ENCODE measurements at places on chromosomes 2 and 18. TPM values are rescaled to one million over a fixed set of nuclear protein-coding genes. Genes with fewer than 3 reads are reported as not detected.

DNA sequence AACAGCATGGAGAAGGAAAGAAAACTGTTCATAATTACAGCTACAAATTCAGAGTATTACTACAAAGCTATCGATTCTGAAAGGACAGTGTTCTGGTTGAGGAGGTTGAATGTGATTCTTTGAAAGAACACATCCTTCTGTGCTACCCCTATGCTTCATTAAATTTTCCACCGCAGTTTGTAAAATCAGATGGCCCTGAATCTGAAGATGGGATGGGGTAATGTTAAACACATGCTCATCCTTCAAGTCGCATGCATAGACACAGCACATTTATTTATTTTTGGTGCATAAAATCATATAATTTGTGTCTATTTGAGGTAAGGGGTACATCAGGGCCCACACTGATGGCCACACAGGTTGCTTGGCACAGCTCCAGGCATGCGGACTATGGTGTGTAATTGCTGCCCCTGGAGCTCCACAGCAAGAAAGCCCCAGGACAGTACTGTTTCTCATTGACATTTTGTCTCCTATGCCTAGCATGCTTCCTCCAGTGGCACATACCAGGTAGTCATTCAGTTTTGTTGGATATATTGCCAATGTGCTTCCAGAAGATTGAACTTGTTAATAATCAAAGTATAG lies 238.8 kb upstream of the TANK start:
- no peak for DNase-seq

DNA sequence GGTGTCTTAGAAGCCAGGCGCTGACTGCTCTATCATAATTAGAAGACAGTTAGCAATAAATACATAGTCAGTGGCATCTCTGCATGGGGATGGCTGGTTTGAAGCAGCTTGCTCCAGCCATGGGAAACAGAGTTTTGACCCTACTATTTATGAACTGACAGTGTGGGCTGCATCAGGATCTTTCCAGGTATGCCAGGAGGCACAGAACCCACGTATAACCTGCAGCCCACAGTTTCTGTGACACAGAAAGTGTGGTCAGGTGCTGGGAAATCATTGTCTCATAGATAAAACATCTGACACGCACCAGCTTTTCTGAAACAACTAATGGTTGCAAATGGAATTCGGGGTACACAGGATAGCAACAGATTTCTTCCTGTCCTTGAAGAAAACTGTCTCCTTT lies 34.7 kb downstream of the INPP4A start:
- no peak for DNase-seq

DNA sequence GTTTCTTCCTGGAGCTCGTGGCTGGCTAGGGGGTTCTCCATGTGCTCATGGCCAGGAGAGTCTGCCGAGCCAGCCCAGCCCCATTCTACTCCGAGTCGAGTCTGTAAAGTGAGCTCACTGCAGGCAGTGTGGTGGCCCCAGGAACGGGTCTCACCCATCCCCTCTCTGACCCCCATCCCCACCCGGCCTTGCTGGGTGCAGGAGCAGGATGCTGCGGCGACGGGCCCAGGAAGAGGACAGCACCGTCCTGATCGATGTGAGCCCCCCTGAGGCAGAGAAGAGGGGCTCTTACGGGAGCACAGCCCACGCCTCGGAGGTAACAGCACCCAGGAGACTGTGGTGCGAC lies 1.4 kb downstream of the ANO7 start:
- DNase-seq = no peak

GRCh38 chr2:173077506-173078177 lies 2.0 kb downstream of the MAP3K20 start:
- DNase-seq = no peak

GRCh38 chr2:63581298-63581961 lies 6.8 kb downstream of the WDPCP start:
- DNase-seq = no peak

GRCh38 chr2:69565431-69565839 lies 78.1 kb downstream of the AAK1 start:
- no peak for DNase-seq

GRCh38 chr2:205510345-205510744 lies 172.0 kb upstream of the NRP2 start:
- DNase-seq = no peak

Gene TBR1
- polyA plus RNA-seq = not detected

Gene DPP4
- polyA plus RNA-seq = 22.3 TPM
